ENCODE measurements at places on chromosomes 2 and 18.

DNA sequence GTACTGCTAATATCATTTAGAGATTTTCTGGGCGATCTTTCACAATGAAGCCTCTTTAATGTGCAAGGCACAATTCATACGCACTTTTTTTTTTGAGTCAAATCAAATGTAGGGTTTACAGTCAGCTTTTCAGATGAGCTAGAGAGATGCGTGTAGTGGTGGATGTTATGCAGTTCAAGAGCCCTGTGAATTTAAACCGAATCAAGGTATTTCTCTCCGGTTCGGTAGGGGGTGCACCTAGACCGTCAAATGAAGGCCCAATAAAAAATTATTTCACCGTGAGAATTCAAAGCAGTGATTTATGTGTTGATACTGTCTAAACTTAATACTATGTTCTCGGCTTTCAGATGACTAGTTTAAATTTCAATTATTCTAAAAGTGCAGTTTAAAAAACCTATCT, 1.1 kb downstream of the PTH2R start:
- no peak for DNase-seq

- DNase-seq: no peak
These were observed 112.1 kb downstream of the NFATC1 start for GRCh38 chr18:79507546-79508480.

- no peak for DNase-seq
These were observed 143.5 kb downstream of the INSIG2 start for GRCh38 chr2:118231759-118232158.

- no peak for DNase-seq
These were observed 255.9 kb downstream of the GALR1 start for GRCh38 chr18:77505499-77505898.

GRCh38 chr18:50193796-50194630, 934 bp downstream of the MYO5B start:
- no peak for DNase-seq

DNA sequence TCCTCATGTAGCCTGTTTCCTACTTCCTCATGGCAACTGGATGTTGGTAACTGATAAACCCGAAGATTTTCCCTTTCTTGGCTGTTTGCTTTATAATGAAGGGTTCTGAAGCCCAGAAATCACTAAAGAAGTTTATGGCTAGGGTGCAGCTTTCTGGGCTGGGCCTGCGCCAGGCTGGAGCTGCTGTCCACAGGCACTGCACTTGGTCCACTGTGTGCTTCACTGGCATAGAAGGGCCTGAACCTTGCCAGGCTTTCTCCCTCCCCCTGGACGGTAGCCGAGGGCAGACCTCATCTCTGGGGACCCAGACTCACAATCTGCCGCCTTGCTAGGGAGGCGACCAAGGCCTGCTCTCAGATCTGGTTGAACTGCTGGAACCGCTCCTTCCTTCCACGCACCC, 133.3 kb upstream of the SPRED2 start:
- no peak for DNase-seq

DNA sequence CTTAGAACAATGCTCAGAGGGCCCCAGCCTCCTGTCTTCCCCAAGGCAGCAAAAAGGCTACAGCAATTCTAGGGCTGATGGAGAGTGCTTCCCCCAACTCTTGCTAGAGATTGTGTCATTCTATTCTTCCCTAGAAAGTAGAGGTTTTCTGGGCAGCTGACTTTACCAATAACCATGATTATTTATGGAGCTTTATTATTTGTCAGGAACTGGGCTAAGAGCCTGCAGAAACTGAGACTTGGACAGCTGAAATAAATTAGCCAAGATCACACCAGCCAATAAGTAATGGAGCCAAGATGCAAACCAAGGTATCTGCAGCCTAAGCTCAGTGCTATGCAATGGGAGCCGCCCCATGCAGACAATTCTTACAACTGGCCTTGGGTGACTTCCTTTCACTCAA, 84.8 kb downstream of the CCBE1 start:
- DNase-seq: no peak

- DNase-seq: no peak
These were observed 41.3 kb downstream of the BCL2L11 start for GRCh38 chr2:111161971-111162370.

DNA sequence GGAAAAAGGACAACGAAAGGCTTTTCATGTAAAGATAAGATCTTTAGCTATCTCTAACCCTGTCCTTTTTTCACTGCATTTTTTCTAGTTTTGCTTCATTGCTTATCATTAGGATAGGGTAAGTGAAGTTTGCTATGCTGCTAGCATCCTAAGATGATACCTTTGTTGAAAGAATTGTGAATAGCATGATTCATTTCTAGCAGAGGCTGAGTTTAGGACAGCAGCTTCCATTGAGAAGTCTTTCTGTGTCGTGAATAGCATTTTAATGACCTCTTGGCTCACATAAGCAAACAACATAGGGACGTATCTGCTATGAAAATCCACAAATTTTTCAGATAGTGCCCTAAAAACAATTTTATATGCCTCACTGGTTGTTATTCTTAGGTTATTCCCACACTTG, 36.4 kb upstream of the GAREM2 start:
- no peak for DNase-seq

GRCh38 chr2:170467568-170468422, 247.3 kb upstream of the SP5 start:
- DNase-seq: no peak

DNA sequence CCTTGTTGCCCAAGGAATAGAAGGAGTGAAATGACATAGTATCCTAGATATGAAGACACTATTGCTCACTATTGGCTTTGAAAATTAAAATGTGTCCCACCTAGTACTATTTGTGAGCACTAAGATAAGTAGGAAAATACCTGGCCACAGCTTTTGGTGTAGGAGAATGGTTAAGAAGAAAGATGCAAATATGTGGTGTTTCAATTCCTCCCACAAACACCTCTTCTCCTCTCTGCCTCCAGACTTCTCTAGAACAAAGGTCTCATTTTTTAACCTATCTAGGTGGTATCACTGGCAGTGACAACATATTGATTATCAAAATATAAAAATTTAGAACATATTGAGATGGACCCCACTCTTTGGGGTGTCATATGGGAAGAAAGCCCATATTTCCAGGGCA, 929.9 kb upstream of the FANCL start:
- DNase-seq: no peak

GRCh38 chr18:23740105-23740830, 51.0 kb downstream of the LAMA3 start:
- no peak for DNase-seq

GRCh38 chr2:181858600-181858999, 32.9 kb upstream of the ITPRID2 start:
- DNase-seq: no peak

DNA sequence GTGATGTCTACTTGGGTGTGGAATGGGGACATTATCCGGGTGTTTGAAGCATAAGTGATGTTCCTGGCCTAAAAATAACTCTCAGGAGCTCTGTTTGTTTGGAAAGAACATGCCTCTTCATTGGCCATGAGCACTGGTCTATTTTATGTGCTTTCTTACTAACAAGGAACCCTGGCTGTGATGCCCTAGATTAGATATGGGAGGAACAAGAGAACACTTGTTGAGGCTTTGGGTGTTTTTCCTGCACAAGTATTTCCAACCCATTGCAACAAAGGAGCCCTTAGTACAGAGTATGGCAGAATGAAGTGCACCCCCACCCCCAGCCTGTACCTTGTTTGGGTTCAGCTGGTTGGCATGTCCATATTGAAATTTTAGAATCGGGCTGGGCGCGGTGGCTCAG, 95.9 kb downstream of the SLC4A3 start:
- DNase-seq: no peak

DNA sequence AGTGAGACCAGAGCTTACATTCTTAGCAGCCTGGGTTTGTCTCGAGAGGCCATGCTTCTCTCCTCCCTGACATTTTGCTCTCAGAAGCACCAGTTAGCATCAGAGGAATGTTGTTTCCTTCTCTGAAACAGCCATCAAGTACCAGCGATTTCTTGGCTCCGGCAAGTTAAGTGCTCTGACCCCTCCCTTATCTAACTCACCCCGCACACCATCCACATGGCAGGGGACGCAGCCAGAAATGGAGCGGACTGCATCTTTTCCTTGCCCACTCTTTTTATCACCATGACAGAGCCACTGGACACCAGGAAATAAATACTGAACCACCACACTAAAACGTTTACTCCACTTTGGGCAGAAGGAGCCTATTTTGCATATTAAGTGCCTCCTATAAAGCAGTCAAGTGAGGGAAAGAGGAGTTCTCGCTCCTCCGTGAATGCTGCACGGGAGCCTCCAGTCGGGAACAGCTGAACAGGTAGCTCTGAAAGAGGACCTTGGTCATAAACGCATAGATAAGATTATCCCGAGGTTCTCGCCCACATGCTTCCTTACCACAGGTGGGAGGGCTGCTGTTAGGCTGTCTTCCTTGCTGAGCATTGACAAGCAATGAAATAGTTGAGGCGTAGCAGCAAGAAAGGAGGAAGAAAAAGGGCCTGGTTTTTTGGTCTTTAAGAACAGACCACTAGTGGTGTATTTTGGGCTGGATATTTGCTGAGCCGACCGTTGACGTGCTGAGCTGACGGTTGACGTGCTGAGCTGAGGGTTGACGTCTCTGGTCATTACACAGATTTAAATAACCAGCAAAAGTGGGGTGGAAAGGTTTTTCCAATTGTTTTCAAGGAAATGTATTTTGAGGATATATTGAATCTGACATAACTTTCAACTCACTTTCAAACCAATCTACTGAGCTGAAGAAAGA, 71.4 kb upstream of the ITGB6 start:
- no peak for DNase-seq

- DNase-seq: no peak
These were observed 110.9 kb upstream of the BZW1 start for GRCh38 chr2:200700856-200701255.

GRCh38 chr18:74351354-74351753, 35.7 kb downstream of the C18orf63 start:
- DNase-seq: no peak

GRCh38 chr2:54772531-54772930, 49.1 kb downstream of the EML6 start:
- DNase-seq: no peak

DNA sequence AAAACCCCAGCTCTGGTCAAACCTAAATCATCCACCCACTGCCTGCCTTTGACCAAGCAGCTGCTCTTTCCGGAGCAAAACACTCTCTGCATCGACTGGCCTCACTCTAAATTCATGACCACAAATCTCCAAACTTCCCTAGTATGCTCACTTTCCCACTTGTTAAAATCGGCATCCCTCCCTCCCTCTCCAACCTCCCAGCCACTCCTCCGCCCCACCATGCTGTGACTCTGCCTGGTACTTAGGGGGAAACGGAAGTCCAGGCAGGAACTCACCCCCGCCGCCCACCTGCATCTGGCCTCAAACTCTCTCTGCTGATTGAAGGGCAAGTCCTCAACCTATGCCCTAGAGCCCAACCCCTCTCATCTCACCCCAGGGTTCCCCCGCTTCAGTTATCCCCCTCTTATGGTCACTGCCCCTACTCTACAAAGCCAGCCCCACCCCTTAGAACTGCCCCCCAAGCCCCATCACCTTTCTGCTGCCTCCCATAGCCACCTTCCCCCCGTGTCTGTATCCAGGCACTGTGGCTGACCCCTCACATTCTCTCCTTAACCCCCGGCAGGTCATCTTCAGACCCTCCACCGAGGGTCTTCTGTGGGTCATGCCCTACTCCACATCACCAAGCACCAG, 3.8 kb upstream of the ADRA2B start:
- DNase-seq: no peak

DNA sequence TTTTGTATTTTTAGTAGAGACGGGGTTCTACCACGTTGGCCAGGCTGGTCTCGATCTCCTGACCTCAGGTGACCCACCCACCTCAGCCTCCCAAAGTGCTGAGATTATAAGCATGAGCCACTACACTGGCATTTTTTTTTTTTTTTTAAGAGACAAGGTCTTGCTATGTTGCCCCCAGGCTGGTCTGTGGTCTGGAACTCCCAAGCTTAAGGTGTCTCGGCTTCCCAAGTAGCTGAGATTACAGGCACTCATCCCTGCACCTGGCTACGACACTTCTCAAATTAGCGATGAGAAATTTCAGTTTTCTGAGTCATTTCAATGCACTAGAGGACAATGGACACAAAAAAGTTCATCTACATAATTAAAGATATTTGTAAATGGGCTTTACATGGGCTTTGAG, 36.6 kb upstream of the TCF7L1 start:
- no peak for DNase-seq

- no peak for DNase-seq
These were observed 107.5 kb downstream of the GULP1 start for GRCh38 chr2:188399159-188399558.

GRCh38 chr18:36469461-36469860, 171.9 kb downstream of the FHOD3 start:
- no peak for DNase-seq

All from activated naive CD8-positive, alpha-beta T cell treated with anti-CD3 and anti-CD28 coated beads, Interleukin-2, amount 50 U/mL, for 16 hours (primary cell).